ENCODE measurements at places on chromosomes 2 and 18.

GRCh38 chr2:136384531-136385303 is 266.8 kb upstream of the CXCR4 start:
- ATAC-seq: peak; percentile 33

GRCh38 chr18:2146754-2147153 is 424.6 kb downstream of the METTL4 start:
- ATAC-seq: no peak

GRCh38 chr2:207533461-207534008 is 3.8 kb downstream of the CREB1 start:
- no peak for ATAC-seq

- no peak for ATAC-seq
These were observed 413.2 kb upstream of the SPRED2 start for GRCh38 chr2:65845442-65846182.

DNA sequence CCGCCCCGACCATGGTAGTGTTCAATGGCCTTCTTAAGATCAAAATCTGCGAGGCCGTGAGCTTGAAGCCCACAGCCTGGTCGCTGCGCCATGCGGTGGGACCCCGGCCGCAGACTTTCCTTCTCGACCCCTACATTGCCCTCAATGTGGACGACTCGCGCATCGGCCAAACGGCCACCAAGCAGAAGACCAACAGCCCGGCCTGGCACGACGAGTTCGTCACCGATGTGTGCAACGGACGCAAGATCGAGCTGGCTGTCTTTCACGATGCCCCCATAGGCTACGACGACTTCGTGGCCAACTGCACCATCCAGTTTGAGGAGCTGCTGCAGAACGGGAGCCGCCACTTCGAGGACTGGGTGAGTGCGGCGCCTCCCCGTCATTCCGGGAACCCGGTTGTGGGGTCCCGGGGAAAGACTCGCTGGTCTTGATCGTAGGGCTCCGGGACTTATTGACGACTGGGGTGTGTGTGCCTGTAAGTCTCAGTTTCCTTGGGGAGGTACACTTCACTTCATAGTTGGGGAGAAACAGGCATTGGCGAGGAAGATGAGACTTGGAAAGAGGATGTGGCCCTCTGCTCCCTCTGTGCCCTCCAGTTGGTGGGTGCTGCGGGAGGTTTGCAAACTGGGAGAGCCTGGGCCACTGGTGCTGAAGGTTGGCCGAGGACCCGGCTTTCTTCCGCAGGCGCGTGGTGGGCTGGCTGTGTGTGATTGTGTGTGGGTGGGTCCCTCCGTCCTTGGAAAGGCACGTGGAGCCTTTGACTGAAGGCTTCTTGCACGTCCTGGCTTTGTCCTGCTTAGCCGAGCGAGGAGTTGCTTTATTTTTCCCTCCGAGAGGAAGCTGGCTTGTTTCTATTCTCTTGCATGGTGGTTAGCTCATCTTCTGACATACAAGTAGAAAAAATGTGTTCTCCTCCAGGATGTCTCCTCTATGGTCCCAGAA is 886 bp downstream of the PRKCE start:
- ATAC-seq: no peak

DNA sequence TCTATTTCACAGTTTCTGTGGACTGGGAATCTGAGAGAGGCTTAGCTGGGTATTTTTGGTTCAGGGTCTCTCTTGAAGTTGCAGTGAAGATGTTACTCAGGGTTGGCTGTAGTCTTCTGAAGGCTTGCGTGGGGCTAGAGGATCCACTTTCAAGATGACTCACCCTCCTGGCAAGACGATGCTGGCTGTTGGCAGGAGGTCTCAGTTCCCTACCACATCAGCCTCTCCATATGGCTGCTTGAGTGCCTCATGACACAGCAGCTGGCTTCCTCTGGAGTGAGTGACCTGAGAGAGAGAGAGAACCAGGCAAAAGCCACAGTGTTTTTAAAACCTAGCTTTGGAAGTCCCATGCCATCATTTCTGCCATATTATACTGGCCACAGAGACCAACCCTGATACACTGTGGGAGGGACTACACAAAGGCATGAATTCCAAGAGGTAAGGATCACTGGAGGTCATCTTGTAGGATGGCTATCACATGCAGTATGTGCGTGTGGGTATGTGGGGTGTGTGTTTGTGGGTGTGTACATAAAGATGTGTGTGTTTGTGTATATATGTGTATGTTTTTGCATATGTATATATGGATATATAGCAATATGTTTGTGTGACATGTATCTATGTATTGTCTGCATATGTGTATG is 25.1 kb downstream of the DNPEP start:
- peak; percentile 53 for ATAC-seq

DNA sequence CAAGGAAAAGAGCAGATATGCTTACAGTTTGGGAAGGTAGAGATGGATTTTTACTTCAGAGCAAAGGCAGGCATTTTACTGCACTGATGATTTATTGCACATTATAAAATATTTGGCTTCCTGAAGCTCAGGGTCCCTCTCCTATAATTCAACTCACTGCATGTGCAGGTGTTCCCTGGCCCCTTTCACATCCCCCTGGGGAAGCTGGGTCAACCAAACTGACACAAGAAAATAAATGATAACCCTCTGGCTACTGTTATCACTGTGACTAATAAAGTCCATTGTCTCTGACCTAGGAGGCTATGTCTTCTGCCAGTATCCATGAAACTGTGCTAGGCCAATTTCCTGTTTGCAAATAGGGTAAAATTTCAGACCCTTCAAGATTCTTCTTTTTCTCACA is 163.1 kb downstream of the ARL6IP6 start:
- ATAC-seq: no peak

DNA sequence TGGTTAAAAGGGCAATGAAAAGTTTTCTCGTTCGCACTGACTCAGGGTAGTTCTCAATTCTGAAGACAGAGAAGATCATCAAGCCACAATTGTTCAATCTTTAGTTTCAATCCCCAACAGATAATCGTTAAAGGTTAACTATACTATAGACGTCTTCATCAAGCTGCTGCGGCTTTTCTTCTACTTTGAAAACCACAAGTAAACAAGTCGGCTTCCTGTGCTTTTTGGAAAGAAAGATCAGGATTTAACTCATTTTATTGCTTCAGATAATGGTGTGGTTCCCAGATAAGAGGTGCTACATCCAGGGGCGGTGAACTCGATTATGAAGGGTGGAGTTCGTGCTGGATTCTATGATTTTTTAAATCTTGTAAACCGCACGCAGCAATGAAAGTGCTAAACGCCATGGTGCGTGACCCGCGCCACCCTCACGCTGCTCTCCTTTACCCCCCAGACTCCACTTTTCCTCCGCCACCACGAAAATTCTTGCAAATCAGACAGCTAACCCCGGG is 545 bp upstream of the CDCA7 start:
- peak; percentile 14 for ATAC-seq

DNA sequence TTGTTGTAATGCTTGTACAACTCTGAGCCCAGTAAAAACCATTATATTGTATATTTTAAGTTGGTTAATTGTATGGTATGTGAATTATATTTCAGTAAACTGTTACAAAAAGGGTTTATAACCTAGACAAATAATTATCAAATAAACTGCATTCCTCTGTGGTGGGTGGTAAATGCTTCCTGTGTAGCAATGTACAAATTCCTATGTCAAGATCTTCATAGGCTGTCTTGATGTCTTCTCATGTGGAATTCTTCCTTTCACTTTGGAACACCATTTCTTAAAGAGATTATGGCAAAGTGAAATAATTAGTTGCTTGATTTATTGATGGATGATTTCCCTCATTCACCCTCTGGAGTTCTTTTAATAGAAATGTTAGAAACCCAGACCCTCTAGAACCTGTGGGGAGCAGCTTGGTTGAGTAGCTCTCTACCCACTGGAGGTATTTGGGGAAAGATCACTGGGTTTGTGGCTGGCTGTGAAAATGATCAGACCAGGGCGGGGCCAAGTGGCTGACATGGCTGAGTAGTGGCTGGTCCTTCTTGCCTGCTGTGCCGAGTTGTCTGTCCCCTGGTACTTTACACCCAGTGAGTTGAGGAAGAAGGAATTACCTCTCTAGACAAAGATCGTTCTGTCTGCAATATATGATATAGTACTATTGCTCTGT is 22.4 kb upstream of the MGAT5 start:
- ATAC-seq: no peak

DNA sequence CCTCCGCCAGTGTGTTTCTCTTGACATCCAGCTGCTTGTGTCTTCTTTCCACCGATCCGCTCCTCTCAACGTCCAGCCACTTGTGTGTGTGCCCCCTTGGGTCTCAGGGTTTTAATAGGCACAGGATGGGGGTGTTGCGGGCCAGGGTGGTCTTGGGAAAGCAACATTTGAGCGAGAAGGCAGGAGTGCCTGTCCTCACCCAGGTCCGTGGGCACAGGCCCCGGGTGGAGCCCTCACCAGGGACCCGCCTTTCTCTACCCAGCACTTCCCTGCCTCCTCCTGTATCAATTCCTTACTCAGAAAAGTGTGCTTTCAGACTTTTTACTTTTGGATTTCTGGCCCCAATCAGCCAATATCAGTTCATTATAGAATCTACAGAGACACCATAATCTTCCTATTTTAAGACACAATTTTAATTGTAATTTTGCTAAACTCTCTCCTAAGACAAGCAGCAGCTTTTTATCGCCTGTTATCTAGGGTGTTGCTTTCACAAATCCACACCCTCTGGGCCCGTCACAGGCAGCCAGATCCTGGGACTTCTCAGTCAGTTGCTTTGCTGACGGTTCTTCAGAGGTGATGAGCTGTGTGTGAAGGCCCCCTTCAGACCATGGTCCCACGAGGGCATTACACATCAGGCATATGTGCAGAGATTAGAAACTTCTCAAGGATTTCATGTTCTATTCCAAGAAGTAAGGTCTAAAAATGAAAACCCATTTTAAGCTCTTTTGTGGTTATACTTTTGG is 96.0 kb upstream of the FHL2 start:
- no peak for ATAC-seq

- ATAC-seq: no peak
These were observed 419.7 kb upstream of the MEX3C start for GRCh38 chr18:51617167-51617566.

DNA sequence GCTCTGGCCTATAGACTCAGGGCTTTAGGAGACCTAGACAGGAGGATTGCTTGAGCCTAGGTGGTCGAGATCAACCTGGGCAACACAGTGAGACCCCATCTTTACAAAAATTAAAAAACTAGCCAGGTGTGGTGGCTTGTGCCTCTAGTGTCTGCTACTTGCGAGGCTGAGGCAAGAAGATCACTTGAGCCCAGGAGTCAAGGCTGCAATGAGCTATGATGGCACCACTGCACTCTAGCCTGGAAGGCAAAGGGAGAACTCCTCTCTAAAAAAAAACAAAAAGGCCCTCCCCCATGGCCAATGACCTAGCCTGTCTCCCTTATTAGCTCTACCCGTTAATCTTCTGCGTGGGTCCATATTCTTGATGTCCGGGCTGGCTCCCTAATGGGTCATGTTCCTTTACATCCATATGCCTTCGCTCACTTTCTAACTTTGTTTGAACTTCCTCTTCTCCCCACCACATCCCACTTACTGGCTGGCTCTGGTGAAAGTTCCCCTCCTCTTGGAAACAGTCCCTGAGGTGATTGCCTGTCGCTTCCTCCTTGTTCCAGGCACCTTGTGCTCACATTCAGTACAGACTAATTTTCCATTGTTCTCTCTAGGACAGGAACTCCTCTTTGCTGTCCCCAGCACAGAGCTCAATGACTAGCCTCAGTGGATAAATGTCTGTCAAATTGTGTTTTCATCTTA is 103.0 kb downstream of the AFF3 start:
- ATAC-seq: no peak

- ATAC-seq: no peak
These were observed 34.0 kb upstream of the ITPRID2 start for GRCh38 chr2:181857483-181857882.

- ATAC-seq: no peak
These were observed 20.2 kb downstream of the PSTPIP2 start for GRCh38 chr18:46051731-46052461.

- no peak for ATAC-seq
These were observed 210.3 kb downstream of the CLIP4 start for GRCh38 chr2:29325544-29325943.

DNA sequence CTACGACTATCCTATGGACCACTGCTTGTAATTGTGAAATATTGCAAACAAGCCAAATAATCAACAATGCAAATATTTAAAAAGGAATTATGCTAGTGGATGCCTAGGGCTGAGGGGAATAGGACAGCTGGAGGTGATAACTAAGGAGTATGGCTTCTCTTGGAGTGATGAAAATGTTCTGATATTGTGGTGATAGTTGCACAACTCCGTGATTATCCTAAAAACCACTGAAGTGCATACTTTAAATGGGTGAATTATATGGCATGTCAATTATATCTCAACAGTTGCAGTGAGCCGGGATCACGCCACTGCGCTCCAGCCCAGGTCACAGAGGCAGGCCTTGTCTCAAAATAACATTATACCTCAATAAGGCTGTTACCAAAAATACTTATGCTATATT is 125.1 kb upstream of the SH3BP4 start:
- ATAC-seq: no peak

DNA sequence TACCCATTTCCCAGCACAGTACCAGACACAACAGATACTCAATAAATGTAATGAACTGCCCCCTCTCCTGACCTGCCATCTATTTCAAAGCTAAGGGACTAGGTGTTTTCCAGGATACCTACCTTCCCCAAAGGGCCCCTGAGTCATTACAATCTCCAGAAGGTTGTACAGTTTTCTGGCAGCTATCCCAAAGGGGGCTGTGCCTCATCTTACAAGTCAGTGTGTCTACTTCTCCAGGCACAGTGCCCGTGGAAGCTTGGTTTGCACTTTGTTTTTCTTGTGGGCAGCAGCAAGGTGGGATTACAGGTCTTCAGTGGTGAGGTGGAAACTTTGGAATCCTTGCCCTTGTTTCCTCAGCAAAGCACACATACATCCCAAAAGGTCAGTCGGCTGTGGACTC is 62.8 kb upstream of the CYP26B1 start:
- ATAC-seq: no peak

GRCh38 chr2:7015007-7015950 is 98.1 kb downstream of the RNF144A start:
- ATAC-seq: no peak

- no peak for ATAC-seq
These were observed 810.7 kb downstream of the LRRTM4 start for GRCh38 chr2:76711490-76711889.

GRCh38 chr2:131031875-131032274 is 61.4 kb downstream of the FAM168B start:
- ATAC-seq: no peak
